ENCODE measurements at places on chromosomes 2 and 18.

DNA sequence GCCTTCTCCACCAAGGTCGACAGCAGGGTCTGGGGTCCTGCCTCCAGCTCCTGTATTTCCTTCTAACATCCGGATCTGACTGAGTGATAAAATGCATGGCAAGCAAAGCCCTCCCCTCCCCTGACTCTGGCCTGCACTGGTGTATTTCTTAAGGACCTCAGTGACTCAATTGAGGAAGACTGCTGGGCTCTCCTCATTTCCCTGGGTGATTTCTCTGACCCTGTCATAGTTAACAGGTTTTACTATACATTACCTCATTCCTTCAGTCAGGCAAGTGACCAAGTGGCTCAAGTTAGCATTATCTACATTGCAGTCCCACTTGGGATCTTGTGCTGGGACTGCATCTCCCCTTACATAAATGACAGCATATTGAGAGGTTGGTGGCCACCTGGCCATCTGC, 38.8 kb upstream of the CCBE1 start:
- no peak for DNase-seq

GRCh38 chr2:28636491-28636890, 115.1 kb upstream of the PPP1CB start:
- DNase-seq, result no peak

- DNase-seq, result no peak
These were observed 159.3 kb downstream of the CYRIA start for GRCh38 chr2:16506366-16506765.

- DNase-seq, result no peak
These were observed 11.8 kb upstream of the SH3BP4 start for GRCh38 chr2:234939996-234940395.

DNA sequence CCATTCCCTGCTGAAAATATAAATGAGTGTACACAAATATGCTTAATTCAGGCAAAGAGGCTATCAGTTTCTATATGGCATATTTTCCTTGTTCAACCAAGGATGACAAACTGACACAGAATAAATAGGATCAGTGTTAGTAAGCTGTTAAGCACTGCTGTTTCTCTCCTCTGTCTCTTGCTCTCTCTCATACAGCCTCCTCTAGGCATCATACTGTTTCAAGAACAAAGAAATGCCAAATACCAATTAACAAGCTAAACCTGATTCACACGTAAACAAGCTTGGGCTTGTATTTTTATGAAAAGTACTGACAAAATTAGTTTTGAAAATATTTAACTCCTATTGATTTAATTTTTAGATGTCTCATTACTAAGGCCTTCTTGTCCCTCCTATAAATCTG, 1027.2 kb upstream of the ACVR2A start:
- no peak for DNase-seq

DNA sequence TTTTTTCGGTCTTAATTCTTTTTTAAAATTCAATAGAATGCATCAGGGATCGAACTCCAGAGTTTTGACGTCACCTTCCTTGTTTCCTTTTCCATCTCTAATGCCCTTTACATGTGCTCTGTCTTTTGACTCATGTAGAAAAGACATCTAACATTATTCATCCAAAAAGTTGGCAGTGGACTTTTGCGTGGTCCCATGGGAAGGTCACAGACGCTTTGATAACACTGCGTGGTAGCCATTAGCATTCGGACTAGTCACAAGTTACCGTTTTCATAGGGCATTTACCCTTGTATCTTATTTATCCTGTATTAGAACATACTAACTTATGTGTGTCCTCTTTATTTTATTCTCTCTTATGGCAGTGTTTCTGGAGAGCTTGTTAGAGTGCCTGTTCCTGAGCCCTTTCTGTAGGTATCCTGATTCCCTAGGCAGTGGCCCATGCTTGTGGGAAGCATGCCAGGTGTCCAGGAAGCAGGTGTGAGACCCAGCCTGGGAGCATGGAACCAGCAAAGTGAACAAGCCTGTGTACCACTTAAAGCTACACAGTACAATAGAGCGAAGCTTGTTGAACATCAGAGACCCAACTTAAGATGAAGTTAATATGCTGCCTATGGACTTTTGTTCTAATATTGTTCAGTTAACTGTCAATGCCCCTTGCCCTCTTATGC, 73.6 kb upstream of the RBM44 start:
- peak; percentile 33 for DNase-seq

- no peak for DNase-seq
These were observed 1.2 kb downstream of the BMPR2 start for GRCh38 chr2:202377207-202377761.

- DNase-seq, result no peak
These were observed 36.1 kb downstream of the PSTPIP2 start for GRCh38 chr18:46035696-46036680.

DNA sequence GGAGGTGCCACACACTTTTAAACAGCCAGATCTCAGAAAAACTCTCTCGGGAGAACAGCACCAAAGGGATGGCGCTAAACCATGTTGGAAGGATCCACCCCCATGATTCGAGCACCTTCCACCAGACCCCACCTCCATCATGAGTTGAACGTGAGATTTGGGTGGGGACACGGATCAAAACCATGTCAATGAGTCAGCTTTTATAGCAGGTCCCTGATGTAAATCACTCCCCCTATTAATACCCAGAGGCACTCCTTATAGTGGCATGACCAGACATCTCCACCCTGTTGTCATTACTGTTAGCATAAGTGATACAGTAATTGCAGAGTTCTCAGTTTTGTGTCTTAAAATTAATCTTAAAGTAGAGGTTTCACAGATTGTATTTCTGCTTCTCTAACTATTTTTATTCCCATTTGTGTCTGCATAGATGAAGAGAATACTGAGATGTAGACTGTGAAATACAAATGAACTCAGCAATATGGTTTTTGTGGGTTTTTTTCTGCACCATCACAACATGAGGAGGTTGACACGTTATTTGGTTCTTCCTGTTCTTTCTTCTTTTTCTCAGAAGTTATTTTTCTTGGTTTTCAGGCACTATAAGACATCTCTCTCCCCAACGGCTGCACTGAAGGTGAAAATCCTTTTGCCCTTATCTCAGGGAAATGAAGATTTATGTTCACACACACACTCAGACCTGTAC, 218.2 kb downstream of the ARL4C start:
- DNase-seq, result no peak

GRCh38 chr2:150125188-150125587, 362.3 kb downstream of the RND3 start:
- DNase-seq, result no peak

DNA sequence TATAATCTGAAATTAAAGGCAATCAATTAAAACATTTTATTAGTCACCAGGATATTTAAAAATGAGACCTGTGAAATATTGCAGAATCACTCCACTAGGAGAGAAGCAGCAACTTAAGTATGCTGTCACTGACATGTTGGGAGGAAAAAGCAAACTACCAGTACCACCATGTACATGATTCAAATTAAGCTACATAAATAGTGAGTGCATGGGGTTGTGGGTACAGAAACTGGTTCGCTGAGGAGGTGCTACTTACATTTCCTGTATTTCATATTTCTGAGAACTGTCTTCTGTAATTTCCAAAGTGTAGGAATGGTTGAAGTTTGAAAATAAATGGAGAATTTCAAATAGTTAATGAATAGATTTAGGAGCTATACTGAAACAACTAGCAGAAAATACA, 7.9 kb upstream of the NR4A2 start:
- no peak for DNase-seq

DNA sequence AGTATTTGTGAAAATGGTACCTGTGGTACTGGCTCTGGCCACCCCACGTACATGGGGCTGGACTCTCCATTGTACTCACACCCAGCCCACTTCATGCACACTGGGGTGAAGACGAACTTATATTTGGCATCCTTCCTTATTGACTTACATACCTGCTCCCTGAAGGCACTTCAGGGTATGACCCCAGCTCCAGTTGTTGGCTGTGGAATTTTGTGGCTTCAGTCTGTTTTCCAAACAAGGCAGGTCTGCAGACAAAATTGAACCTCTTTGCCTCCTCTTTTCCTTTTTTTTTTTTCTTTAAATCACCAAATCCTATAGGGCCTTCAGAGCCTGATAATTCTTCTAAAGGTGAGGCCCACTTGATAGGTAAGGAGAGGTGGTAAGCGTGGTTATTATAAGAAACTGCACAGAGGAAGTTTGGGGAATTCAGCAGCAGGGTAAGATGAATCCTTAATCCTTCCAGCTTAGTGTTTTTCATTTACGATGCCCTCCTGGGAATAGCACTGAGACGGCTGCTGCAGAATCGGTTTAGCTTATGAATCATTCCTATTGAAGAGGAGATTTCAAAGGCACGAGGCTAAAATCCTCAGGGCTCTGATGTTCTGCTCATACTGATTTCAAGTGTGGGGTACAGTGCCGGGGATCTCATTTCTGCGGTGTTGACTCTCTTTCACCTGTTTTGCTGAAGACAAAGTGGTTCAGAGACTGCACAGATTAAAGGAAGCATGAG, 55.2 kb downstream of the KIF5C start:
- DNase-seq, result no peak

GRCh38 chr2:224142397-224143312, 103.6 kb upstream of the SERPINE2 start:
- no peak for DNase-seq

DNA sequence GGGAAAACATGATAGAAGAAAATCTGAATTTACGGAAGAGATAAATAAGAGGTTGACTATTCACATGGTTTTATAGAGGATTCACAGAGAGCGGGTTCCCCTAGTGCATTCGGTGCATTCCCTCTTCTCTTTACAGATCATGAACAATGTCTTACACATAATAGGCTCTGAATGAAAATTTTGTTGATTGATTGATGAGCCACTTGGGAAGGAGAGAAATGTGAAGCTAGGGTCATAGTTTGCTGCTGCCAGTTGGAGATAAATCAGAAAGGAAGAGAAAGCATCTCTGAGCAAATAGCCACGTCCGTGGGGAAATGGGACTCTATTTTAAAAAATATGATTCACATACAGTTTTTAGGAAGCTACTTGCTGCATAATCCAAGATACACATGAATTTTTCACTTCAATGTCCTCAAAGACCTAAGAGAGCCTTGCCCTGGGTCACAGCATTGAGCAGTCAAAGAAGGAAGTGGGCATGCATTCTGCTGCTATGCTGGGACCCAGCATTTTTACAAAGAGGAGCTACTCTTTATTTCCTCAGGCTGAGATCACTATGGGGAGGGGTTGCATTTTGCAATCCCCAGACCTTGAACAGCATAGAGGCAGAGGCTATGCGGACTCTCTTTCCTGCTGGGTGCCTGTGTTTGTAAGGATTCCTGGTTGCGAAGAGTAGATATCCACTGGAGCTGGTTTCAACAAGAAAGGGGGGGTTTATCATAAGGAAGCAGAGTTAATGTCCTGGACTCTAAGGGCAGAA, 395.3 kb downstream of the TSN start:
- no peak for DNase-seq

GRCh38 chr2:216345846-216346245, 26.4 kb downstream of the MARCHF4 start:
- DNase-seq, result no peak

DNA sequence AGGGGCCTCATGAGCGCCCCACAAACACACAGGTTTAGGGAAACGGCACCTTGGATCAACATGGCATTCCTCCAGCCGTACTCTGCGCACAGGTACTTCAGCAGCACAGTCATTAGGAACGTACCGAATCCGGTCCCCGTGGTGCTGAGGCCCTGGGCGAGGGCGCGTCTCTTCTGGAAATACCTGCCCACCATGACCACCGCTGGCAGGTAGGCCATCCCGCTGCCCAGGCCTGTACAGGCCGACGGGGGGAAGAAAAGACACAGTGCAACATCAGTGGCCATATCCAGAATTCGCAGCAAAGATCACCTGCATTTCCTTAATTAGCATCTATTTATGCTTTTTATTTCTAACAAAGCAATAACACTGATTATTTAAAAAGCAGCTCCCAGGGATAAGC, 22.2 kb downstream of the SLC16A14 start:
- DNase-seq, result no peak

GRCh38 chr18:31998880-31999412, 19.7 kb upstream of the RNF125 start:
- DNase-seq, result no peak

DNA sequence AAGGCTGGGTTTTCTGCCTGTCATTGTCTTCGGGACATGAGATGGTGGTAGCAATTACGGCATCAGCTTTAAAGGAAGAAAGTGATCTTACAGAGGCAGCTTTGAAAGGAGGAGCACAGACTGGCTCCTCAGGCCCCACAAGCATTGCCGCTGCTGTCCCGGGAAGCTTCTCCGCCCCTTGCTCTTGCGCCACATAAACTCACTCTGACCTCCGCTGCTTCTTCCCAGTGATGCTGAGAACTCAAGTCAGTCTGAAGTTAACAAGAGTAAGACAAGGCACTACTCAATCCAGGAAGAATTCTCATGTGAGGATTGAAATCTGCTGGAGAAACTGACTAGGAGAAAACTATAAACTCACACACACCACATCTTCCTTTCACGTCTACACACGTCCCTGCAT, 112.4 kb upstream of the RIOK3 start:
- no peak for DNase-seq

DNA sequence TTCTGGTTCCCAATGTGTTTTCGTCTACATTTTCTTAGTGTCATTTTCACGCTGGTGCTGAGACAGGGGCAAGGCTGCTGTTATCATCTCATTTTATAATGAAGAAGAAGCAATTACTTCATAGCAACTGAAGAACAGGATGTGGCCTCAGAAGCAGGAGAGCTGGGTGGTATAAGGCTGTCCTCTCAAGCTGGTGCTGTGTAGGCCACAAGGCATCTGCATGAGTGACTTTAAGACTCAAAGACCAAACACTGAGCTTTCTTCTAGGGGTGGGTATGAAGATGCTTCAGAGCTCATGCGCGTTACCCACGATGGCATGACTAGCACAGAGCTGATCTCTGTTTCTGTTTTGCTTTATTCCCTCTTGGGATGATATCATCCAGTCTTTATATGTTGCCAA, 7.3 kb downstream of the IL36G start:
- DNase-seq, result no peak

DNA sequence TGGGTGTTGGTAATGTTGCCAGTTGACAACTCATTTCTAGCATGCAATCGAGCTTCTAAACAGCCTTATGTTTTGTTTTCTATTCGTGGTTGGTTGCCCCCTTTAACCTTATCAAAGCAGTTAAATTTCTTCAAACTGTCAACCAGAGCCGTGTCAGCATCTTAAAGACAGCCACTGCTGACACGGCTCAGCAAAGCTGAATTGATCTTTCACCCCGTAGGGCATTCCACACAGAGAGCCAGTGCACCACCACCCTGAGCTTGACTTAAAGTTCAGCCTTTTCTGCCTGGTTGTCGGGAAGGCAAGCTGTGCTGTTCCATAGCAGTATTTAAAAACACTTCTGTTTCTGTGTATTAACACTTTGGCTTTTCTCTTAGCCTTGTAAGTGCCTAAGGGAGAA, 355.0 kb upstream of the CHST9 start:
- DNase-seq, result no peak

GRCh38 chr18:58225101-58225500, 181.1 kb downstream of the NEDD4L start:
- no peak for DNase-seq

DNA sequence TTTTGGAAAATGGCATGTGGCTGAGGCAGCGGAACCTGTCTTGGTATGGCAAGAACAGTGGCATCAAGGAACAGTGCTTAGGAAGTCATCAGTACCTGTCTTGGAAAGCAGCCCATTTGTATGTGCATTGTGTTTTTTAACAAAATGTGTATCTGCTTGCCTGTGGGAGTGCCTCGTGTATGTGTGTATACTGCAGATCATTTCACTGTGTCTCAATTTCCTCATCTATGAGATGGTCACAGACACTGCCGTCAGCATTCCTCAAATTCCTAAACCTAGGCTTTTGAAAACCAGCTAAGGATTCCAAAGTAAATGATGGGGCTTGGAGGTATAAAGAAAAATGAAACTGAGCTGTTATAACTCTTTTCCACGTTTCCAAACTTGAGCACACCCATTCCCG, 441.3 kb downstream of the RND3 start:
- DNase-seq, result no peak

All from cardiac septum (tissue), 1 donor.